Tibial nerve (tissue), 4 donors: ENCODE measurements at places on chromosomes 1 and 21. TPM values are rescaled to one million over a fixed set of nuclear protein-coding genes. Genes with fewer than 3 reads are reported as not detected.

- no peak for DNase-seq
Observed at GRCh38 chr21:16580661-16581060, 850.9 kb downstream of the USP25 start.

- DNase-seq = no peak
Observed at GRCh38 chr1:101509370-101509769, 272.6 kb downstream of the S1PR1 start.

The S100A1 gene
- 41.4 TPM for total RNA-seq

The LORICRIN gene
- total RNA-seq = not detected

DNA sequence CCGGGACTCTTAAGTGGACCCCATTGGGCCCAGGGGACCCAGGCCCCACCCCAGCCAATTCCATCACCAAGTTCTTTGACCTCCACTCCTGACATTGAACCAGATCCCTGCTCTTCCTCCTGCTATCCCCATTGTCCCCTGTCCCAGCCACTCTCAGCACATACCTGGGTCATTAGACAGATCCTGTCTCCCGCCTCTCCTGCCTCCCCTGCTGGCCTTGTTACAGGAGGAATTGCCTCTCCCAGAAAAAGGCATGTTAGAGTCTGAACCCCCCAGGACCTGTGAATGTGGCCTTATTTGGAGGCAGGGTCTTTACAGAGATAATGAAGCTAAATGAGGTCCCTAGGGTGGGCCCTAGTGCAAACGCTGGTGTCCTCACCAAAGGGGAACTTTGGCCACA, 301.9 kb downstream of the NPHP4 start:
- DNase-seq = no peak

GRCh38 chr1:24752305-24752704, 7.1 kb downstream of the CLIC4 start:
- no peak for DNase-seq

The COG2 gene
- total RNA-seq = 24.1 TPM

GRCh38 chr1:55636696-55637095, 421.5 kb upstream of the USP24 start:
- DNase-seq = no peak

- DNase-seq = no peak
Observed at GRCh38 chr1:174956086-174956485, 43.7 kb upstream of the CACYBP start.

GRCh38 chr1:40532844-40533424, 1.5 kb downstream of the ZNF684 start:
- no peak for DNase-seq

The ADAMTS1 gene
- total RNA-seq = 359 TPM

- no peak for DNase-seq
Observed at GRCh38 chr1:151184211-151184610, 5.8 kb downstream of the VPS72 start.

DNA sequence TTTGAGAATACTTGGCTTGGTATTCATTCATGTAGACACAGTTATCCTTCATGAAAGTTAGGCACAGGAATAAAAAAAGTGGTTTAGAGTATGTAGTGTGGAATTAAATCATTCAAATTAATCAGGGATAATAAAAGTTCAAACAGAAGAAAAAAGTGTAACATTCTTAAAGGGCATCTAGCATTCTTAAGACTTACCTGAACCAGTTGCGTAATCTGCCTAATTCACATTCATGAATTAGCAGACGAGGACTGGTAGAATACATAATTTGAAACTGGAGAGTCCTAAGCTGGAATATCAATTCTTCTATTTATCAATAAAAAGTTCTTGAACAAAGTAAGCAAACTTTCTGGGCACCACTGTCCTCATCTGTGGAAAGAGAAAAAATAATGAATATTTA, 157.0 kb upstream of the DEPDC1 start:
- no peak for DNase-seq

DNA sequence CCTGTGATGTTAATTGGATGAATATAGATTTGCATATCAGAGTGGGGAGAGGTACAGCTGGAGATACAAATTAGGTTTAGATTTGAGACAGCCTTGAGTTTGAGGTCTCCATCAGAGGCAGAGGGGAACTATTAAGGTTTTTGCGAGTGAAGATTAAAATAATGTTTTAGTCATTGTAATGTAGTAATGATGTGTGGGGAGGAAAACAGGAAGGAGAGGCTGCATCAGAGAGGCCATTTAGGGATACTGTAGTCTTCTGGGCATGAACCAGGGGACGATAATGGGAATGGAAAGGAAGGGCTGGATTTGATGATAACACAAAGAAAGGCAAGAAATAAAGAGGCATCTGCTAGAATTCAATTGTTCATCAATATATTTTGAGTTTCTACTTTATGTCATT, 9.5 kb downstream of the CD84 start:
- DNase-seq = no peak

The PLA2G2A gene
- total RNA-seq = 360 TPM

The OR6N1 gene
- total RNA-seq = not detected

DNA sequence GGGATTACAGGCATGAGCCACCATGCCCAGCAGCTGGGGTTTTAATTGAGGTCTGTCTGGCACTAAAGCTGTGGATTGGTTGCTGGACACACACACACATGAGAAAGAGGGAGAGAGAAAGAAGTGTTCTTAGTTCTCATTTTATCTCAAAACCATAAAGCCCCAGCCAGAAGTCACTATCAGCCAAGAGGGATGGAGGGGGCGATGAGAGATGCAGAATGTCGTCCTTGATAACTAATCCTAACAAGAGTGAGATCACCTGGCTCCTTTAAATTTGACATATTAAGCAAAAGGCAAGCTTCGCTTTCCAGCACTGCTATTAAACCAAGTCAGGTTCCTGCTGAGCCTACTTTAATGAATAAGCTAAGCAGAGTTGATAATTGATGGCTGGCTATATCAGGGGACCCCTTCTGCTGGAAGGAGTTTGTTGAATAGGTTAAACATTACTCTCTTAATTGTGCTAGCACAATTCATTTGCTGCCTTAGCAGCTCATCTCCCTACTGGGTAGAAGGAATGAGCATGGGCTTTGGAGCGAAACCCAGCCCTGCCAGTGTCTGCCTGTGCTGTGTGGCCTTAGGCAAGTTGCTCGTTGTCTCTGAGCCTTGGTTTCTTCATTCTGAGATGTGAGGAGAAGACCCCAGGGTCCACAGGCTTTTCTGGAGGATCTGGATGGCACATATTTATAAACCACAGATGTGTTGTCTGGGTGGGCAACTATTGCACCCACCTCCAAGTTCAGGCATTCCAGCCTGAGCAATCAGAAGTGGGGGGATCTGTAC, 50.8 kb downstream of the ALPL start:
- no peak for DNase-seq

DNA sequence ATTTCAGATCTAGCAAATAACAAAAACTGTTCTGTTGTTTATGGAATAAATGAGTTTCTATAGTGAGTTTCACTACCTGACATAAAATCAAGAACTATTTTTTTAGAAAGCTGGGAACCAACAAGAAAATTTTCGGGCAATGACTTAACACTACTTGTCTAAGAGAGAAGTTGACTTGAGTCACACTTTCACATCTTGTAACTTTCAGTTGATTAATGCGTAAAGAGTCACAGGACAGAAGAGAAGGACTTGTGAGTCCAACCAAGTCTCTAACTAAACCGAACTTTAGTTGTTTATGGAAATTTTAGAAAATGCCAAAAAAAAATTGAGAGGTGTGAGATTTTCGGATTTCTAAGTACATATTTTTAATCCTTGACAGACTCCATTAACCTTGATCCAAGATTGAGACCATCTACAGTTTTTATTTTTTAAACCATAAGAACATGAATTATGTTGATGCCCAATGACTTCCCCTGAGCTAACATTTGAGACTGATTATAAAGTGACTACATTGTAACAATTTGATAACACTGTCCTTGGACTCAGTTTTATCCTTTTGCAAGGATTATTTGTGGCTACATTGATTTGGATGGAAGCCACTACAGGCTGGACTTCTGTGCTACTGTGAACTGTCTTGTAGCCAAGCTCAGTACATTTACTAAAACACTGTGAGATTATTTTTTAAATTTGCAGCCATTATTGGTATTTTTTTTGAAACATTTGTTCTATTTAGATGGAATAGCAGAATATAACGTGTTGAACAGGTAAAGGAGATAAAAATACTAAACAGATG, 284.0 kb downstream of the PTPRC start:
- no peak for DNase-seq

GRCh38 chr1:65146908-65147423, 1.0 kb upstream of the AK4 start:
- DNase-seq = no peak

DNA sequence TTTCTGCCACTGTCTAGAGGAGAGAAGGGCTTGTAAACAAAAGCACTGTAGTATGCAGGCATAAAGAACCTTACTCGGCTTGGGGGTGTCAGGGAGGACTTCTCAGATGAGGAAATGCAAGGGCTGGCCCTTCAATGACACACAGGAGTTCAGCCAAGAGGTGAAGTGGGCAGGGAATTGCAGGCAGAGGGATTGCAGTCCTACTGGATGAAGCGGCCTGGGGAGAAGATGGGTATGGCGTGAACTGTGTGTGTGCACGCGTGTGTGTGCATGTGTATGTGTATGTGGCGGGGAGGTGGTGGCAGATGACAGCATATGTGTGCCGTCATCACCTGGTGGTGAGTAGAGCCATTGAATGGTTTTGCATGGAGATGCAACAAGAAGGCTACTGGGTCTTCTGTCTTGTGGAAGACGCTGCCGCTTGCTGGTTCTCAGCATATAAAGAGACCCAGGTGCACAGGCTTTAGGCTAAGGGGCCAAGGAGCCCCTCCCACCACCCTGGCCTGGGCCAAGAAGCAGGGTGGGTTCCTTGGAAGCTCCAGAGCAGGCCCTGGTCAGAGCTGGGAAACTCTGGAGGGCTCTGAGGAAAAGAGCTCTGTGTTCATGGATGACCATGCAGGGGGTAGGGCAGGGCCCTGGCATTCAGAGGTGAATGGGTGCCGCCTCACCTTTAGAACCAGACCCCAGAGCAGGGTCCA, 4.1 kb upstream of the EPS8L3 start:
- no peak for DNase-seq

DNA sequence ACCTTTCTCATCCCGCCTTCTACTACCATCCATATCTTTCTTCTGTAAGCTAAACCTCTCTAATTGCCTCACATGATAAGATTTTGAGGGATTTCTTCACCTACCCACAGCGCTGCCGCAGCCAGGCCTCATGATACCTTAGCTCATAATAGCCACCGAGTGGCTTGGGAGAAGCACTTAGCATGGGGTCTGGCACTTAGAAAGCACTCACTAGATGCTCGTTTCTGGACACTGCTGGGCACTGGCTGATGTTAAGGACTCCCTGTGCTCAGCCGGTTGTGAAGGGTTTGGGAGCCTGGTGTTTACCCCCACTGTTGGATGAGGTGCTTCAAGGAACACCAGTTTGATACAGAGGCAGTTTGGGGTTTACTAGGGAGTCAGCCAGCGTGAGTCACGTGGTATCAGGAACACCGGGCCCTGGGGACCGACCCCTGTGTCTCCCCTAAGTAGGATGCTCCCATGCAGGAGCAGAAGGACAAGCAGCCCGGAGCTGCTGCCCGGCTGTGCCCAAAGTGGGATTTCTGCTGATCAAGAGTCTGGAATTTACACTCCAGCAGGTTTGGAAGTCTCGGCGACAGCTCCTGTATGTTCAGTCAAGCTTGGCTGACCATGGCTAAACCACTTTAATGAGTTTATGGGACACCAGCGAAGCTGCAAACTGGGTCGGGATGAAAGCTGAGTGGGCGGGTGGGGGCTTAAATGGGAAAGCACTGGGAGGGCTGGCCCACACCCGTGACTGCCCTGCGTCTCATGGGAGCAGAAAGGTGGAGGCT, 63.3 kb downstream of the GALNT2 start:
- DNase-seq = no peak

The FAM151A gene
- total RNA-seq = not detected

GRCh38 chr21:34639882-34640788, 25.2 kb upstream of the RCAN1 start:
- DNase-seq = no peak

GRCh38 chr1:208272713-208273112, 28.5 kb upstream of the PLXNA2 start:
- no peak for DNase-seq

The SOX13 gene
- 103 TPM for total RNA-seq

GRCh38 chr1:6597777-6598131, 4.9 kb downstream of the KLHL21 start:
- DNase-seq = no peak

DNA sequence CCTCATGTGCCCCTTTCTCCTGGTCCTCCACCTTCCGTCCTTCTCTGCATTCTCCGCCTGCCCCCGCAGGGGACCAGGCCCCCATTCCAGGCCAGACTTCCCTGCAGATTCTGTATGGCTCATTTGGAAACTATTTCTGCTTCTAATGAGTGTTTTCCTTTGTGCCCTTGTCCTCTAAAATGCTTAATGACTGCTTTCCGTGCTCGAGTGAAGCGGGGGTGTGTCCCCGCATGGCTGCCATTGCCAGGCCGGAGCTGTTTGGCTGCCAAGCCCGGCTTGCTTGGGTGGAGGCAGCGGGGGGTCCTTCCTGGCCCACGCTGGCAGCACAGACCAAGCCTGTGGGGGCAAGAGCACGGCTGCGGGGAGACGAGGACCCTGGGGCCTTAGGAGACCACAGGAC, 299.3 kb upstream of the VAMP3 start:
- no peak for DNase-seq
